ENCODE measurements at places on chromosomes 6 and 20.

GRCh38 chr6:17884498-17885478, 102.6 kb downstream of the KIF13A start:
- no peak for DNase-seq

- DNase-seq = no peak
Observed at GRCh38 chr6:136425793-136426192, 124.4 kb downstream of the MAP7 start.

DNA sequence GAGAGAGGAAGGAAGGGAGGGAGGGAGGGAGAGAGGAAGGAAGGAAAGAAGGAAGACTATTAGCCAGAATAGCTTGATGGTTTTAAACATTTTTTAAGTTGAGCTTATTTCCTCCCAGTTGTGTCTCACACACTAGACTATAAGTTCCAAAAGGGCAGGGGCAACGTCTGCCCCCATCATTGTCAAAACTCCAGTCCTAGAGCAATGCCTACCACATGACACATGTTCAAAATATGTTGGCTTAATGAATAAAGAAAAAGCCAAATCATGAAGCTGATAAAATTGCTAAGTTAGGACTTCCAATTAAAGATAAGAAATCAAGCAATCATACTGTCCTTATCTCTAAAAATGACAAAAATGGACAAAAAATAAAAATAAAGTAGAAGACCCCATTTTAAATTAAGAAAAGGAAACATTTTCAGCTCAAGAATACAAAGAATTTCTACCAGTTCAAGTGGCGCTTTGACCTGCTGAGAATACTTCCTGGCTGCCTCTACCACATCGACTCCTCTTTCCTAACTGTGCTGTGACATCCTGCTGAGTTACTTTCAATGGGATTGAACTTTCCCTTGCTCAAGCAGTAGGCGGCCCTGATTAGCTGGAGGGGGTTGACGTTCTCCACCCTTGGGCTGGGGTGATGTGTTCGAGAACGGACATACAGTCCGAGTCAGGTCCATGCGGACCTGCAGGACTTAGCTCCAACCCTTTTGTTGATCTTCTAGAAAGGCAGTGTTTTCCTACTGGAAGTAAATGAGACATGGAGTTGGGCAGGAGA, 283.9 kb upstream of the FOXQ1 start:
- no peak for DNase-seq

- no peak for DNase-seq
Observed at GRCh38 chr20:24781418-24781980, 167.6 kb upstream of the CST7 start.

DNA sequence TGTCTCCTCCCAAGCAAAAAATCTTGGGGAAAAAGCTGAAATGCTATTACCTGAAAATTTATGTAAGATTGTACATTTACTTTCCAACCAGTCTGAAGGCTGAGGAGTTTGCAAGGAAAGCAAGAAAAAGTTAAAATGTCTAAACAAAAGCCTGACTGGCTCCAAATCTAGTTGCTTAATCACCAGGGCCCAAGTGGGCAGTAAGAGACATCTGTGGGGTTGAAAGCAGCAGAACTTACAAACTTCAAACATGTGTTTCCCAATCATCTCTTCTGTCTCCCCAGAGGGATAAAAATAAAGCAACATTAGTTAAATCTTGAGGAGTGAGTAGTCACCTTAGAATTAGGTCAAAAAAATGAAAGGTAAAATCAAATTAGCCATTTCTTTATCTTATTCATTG, 98.6 kb downstream of the OGFRL1 start:
- no peak for DNase-seq

Measured in stimulated activated CD8-positive, alpha-beta memory T cell treated with anti-CD3 and anti-CD28 coated beads, Interleukin-12 subunit alpha, Interleukin-12 subunit beta, amount 100 ng/mL, for 1 hour (primary cell).